ENCODE measurements at places on chromosomes 3 and 15.

- DNase-seq: peak; percentile 65
Observed at GRCh38 chr3:58492494-58492905, 604 bp downstream of the KCTD6 start.

DNA sequence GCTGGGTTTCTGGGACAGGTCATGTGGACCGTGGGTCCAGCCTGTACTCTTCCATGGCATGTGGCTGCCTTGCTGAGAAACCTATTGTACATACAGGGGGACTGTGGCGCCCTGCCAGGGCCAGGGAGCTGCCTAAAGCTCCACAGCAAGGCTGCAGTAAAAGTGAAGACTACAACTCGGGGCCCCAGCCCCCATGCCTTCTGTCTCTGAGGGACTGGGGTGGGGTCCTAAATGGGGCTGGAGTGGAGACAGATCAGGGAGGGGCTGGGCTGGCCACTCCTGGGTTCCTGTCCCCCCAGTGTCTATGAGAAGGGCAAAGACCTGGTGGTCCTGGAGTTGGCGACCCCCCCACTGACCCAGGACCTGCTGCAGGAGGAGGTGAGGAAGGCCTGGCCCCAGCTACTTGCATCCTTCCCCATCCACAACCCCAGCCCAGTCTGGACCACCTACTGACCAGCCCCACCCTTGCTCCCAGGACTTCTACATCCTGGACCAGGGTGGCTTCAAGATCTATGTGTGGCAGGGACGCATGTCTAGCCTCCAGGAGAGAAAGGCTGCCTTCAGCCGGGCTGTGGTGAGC, 7.3 kb downstream of the VILL start:
- DNase-seq: no peak

DNA sequence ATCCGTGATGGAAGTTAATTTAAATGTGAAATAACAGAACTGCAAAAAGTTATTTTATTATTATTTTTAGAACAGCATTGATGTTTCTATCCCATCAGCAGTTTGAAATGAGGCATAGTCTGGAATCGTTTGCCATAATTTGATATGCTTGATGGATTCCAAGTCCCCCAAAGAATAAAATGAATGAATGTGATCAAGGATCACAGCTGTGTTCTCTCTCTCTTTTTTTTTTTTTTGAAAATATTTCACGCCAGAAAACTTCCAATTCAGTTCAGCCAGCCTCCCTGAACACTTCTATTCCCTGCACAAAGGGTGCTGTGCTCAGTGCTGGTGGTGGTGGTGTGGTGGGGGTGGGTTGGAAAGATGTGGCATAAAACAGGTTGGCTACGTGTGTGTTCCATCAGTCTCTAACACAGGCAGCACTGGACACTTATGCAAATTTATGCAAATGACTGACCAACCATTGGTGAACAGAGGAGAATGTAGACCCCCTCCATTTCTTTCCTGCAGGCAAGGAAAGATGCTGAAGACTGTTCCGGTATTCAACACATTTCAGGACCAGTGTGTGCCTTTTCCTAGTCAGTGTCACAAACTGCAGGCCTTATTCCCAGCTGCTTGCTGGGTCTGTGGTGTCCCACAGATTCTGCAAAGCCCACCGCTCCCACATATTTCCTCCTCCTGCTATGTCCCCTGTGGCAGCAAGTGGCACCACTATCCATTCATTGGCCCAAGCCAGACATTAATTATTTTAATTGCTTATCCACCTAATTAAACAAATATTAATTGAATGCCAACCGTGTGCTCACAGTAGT, 10.6 kb downstream of the ARNT2 start:
- no peak for DNase-seq

- no peak for DNase-seq
Observed at GRCh38 chr15:35616498-35617271, 70.7 kb upstream of the DPH6 start.

DNA sequence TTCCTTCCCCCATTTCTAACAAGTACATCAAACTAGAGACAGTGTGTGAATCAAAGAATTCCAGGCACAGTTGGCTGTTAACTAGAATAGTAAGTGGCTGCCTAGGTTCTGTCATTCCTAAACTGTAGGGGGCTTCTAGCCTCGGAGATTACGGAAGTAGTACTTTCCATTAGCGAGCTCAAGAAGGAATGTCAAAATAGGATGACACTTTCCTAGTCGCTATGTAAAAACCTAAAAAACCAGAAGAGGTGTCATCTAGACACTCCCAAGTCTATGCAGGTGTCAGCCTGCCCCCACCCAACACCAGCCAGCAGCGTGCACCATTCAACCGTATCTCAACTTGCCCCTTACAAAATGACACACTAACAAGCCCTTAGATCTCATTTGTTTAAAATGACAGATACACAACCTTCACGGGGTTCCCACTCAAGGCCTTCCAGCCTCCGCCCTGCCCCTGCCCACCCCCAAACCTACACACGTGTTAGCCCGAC, 874 bp downstream of the INO80 start:
- DNase-seq: peak; percentile 48

DNA sequence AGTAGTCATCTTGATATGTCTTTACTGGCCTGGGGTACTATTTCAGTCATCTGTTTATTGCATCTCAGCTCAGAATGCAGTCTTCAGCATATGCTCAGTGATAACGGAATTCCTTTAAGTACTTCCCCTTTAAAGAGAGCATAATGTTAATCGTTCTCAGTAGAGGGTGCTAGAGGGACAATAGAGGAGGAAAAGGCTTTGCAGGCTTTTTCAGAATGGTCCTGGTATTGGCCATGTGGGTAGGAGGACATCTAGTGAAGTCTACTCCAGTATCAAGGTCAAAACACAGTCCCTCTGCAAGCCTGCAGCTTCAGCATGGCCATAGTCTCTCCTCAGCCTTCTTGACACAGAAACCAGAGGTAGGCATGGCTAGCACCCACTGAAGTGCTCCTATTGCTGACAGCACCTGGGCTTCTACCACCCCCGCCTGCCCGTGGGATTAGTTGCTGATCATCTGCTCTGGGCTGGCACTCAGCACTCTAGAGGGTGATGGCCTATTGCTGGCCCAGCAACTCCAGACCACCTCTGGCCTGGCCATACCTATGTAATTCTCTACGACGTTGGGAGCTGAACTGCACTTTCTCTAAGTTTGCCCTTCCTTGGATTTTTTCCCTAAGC, 65.4 kb downstream of the KCNH8 start:
- no peak for DNase-seq

- no peak for DNase-seq
Observed at GRCh38 chr3:134543113-134543512, 57.3 kb downstream of the CEP63 start.

GRCh38 chr15:84702961-84703482, 12.9 kb downstream of the SEC11A start:
- peak; percentile 46 for DNase-seq

GRCh38 chr3:111194048-111194447, 122.4 kb downstream of the NECTIN3 start:
- no peak for DNase-seq

GRCh38 chr15:73374604-73375003, 5.8 kb upstream of the HCN4 start:
- DNase-seq: no peak

GRCh38 chr3:5663601-5664000, 476.1 kb downstream of the EDEM1 start:
- no peak for DNase-seq
